Astrocyte (in vitro differentiated cells and primary cell): ENCODE measurements at places on chromosomes 7 and 10. TPM values are rescaled to one million over a fixed set of nuclear protein-coding genes. Genes with fewer than 3 reads are reported as not detected.

AEBP1 gene
- total RNA-seq, result 65.0 and 102 TPM in 2 replicates

NKX1-2 gene
- total RNA-seq, result 0.07 TPM in 1 of 2 replicates, not detected in the other

MMD2 gene
- not detected in 2 replicates for total RNA-seq

SH3PXD2A gene
- 17.3 and 25.8 TPM in 2 replicates for total RNA-seq

NUDT1 gene
- total RNA-seq, result 10.2 and 12.0 TPM in 2 replicates
